ENCODE measurements at places on chromosomes 7 and 10.

- DNase-seq, result no peak
Measured at GRCh38 chr10:110436554-110437350, 61.0 kb upstream of the DUSP5 start.

DNA sequence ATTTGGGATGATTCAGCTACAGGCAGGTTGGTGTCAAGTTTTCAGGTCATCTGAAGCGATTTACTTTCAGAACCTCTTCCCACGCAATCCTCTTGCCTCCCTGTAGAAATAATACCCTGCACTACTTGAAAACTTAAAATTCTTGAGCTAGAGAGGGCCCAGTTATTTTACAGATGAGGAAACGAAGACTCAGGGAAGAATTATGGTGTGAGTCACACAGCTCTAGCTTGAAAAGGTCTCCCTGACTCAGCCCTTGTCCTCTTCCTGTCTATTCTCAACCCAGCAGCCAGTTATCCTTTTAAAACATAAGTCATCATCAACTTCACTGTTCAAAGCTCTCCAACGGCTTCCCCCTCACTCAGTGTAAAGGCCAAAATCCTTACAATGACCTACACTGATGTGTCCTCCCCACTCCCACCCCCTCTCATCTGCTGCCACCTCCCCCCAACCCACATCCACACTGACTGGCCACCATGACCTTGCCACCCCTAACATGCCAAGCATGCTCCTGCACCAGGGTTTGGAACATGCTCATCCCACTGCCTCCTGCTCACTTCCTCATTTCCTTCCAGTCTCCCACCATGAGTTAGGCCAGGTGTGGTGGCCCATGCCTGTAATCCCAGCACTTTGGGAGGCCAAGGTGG is 3.4 kb downstream of the DNMBP start:
- peak; percentile 83 for DNase-seq

DNA sequence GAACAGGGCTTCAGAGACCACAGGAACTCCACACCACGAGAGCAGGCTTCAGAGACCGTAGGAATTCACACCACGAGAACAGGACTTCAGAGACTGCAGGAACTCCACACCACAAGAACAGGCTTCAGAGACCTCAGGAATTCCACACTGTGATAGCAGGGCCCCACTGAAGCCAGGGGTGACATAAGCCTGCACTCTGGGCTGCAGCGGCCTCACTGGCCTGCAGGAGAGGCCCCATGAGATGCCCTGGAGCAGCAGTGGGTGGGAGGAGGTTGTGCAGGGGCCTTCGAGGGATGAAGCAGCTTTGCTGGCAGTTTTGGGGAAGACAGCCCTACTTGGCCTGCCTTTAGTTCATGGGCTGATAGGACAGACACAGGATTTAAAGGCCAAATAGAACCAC is 614.7 kb downstream of the PTPRN2 start:
- no peak for DNase-seq

- no peak for DNase-seq
Measured at GRCh38 chr10:42997849-42998165, 79.1 kb upstream of the RET start.

- DNase-seq, result peak; percentile 52
Measured at GRCh38 chr10:18179891-18180290, 39.7 kb downstream of the CACNB2 start.

DNA sequence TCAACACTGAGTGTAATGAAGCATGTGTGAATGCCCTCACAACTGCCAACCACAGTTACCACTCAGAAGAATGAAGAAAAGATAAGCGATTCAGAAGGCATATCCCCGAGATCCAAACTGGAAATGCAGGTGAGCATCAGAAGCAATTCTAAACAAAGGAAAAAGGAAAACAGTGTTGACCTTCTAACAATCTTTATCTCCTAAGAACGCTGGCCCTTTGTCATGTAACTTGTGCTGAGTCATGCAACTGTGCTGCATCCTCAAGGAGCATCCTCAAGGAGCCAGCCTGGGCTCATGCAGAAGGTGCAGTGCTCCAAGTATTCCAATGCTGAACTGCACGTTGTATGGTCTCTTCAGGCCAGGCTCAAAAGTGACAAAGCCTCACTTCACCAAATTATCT is 30.6 kb downstream of the SEC61G start:
- no peak for DNase-seq

GRCh38 chr10:96324447-96324846 is 20.2 kb downstream of the DNTT start:
- DNase-seq, result no peak

DNA sequence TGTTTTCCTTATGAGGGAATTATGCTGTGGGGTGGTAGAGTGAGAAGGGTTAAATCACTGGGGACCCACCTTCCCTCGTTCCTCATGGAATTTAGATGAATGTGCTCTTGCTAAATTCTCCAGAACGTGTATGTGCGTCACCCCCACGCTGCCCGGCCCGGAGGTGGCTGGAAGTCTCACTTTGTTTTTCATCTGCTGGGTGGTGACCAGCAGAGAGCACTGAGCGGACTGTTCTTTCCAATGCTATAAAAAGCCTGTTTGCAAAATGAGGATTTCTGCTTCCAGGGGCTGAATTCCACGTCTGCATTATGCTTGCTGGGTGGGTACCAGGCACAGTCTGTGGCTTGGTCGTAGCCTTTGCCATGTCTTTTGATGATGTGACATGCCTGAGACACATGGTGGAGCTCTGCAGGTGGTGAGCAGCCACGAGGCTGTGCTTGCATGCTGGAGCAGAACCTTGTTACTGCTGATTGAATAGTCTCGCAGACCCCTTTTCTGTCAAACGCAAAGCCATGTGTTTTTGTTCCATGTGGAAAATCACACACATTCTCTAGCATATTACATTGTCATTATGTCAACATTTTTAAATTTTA is 31.9 kb upstream of the INSYN2A start:
- DNase-seq, result no peak

DNA sequence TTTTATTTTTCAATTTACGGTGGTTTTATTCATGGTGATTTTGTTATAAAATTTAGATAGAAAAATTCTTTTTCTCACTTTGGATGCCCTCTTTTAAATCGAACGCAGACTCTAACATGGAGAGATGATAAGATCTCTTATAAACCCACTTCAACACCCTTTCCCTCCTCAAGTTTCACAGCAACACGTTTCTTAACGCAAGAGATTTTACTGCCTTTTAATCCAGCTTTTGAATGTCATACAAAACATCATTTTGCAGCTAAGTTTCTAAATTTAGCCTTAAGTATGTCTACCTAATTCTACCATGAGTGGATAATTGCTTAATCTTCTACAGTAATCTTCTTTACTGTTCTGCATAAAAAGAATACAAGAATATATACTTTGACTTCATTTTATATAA is 70.0 kb downstream of the SEMA3C start:
- no peak for DNase-seq

DNA sequence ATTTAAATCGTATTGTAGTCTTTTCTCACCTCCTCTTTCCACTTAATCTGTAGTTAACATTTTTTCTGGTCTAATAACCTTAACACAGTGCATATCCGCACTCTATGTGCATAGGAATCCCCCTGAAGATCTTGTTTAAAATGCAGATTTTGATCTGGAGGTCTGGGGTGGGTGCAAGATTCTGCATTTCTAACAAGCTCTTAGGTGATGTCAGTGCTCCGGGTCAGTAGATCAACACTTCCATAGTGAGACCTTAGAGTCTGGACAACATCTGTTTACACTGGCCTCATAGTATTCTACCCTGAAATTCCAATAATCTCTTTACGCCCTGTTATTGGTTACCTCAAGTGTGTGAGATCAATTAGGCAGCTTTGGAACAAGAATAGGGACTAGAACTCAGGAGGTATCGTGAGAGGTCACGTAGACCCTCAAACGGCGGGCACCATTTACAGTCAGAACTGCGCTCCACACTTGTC is 434 bp upstream of the PLEKHA8 start:
- DNase-seq, result no peak

DNA sequence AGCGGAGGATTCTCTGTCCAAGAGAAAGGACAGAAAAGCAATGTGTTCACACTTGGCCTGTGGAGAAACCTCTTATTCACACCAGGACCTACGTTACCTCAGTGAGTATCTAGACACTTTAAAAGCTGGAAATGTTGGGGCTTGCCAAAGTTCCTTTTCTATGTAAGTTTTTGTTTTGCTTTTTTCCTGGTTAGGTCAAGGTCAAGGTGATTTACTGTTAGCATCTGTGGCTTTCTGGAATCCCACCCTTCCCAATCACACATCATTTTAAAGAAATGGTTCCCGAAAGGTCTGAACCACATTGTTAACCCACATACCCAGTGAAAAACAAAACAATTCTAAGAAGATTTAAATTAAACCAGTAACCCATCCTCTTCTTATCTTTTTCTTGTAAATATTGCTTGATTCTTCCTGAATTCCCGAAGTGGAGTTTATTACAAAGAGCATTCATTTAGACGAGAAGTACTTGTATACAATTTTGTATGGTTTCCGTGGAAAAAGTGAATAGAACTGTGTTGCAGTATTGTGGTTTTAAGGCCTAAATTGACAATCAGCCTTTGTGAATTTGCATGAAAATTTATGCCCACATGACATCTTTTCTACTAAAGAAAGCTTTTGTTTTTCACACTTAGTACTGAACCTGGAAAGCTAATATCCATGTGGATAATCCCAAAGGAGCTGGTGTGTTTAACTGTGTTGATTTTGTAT is 827.0 kb upstream of the IGFBP3 start:
- DNase-seq, result no peak

GRCh38 chr10:35132727-35133126 is 6.1 kb downstream of the CREM start:
- no peak for DNase-seq

- no peak for DNase-seq
Measured at GRCh38 chr10:92829786-92830377, 18.4 kb upstream of the EXOC6 start.

DNA sequence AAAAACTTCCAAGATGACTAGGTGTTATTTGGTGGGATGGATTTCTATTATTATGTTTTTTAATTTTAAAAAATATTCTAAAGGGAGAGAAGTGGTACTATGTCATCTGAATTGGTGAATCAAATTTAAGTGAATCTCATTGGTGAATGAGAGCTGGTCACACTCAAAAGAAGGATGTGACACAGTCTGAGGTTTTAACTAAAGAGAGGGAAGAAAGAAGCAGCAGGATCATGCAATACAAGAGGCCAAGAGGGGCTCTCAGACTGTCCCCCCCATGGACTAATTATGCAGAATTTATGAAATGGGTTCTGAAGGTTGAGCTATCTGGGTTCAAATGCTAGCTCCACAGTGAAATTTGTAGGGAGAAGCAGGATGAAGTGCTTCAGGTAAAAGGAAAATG is 16.2 kb downstream of the MACC1 start:
- no peak for DNase-seq

GRCh38 chr7:26592011-26592410 is 272.4 kb downstream of the SKAP2 start:
- DNase-seq, result no peak

DNA sequence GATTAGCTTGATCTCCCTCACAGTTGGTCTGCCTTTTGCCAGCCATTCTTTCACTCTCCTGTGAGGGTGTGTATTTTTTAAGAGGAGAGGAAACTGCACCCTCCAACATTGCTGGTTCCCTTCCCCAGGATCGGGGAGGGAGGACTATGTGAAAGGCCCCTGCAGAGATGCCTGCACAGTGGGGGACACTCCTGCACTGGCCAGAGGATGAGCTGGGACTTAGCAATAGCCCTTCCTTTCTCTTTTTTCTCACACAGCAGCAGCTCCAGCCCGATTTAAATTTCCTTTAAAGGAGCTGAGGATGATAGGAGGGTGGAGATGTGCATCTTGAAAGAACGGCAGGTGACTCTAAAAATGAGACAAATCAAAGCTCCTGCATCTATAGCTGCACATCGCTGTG is 18.7 kb downstream of the SORCS3 start:
- DNase-seq, result no peak

DNA sequence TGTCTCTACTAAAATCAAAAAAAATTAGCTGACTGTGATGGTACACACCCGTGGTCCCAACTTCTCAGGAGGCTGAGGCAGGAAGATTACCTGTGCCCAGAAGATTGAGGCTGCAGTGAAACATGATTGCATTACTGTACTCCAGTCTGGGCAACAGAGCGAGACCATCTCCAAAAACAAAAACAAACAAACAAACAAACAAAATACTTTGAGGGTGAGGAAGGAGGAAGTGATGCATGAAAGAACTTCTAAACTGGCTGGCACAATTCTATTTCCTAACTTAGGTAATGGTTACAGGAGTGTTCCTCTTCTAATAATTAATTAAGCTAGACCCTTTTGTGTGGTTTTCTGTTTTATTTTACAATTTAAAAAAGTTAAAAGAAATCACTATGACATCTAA is 15.5 kb downstream of the WAPL start:
- no peak for DNase-seq

DNA sequence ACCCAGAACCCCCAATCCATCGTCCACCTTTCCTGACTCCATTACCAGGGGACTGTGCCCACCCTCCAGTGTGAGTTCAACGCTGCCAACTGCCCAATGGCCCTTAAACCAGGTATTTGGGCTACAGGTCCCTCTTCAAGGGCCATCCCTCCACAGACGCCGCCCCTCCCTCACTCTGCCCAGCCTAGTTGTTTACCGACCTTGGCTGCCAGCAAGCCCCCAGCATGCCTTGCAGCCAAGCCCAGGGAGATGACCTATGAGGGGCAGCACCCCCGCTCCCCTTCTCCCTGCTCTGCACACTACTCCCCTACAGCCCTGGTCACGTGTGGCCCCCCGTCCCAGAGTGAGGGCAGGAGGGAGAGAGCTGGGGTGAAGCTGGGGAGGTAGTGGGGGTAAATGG is 147.3 kb downstream of the GRID1 start:
- DNase-seq, result no peak

DNA sequence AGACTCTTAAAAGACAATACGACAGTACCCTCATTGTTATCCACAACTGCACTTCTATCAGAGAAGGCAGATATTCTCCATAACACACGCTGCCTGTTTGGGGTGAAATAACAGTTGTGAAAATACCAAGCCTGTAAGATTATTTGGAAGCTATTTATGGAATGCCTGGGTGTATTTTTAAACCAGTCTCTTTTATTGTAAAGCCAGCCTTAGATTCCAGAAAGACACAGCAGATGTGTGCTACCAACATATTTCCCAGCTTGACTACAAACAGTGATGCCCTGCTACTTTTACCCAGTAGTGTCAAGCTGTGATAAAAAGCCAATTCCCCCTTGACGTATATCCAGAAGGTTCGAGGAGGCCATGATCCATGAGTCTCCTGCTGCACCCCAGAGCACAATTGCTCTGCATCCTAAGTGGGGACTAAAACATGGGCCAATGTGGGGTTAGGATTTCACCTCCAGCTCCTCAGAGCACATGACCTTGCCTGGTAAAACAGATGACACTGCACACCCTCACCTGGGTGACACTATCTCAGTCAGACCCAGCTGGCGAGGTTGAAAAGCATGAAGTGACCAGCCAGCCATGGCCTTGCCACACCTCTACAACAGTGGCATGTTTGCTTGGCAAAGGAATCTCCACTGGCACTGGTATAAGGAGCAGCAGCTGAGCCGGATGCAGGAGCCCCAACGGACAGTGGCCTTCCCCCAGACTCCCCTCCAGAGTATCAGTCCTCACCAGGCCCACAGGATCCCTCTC is 62.2 kb downstream of the GFRA1 start:
- no peak for DNase-seq

DNA sequence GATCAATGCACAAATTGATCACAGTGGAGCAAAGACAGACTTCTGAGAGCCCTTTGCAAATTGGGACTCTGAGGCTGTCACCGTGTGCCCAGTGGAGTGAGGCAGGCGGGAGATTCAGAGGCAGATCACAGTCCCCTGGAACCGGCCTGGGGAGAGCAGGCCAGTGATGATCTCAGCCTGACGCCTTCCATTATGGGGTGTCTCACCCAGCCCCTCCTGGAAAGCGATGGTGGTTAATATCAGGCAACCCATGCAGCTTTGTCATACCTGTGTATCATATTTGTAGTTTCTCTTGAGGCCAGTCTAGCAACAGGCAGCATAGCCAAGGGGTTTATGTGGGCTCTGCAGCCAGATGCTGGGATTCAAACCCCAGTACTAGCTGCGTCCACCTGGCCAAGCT is 147.8 kb downstream of the EMX2 start:
- DNase-seq, result no peak
